Fibroblast of the conjunctiva (primary cell): ENCODE measurements at places on chromosomes 2 and 18.

DNA sequence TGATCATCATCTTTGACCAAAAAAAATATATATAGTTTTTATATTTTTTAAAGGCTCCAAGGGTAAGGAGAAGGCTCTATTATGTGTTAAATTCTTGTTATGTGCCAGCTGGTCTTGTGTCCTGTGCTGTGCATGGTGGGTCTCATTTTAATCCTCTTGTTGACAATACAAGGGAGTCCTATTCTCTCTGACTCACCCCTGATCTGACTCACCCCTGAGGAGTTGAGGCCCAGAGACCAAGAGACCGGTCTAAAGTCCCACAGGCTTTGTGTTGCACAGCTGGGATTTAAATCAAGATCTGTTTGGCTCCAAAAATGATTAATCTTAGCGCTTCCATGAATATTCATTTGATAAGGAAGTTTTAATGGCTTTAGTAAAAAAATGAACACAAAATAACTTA is 25.7 kb downstream of the MC2R start:
- DNase-seq: no peak

DNA sequence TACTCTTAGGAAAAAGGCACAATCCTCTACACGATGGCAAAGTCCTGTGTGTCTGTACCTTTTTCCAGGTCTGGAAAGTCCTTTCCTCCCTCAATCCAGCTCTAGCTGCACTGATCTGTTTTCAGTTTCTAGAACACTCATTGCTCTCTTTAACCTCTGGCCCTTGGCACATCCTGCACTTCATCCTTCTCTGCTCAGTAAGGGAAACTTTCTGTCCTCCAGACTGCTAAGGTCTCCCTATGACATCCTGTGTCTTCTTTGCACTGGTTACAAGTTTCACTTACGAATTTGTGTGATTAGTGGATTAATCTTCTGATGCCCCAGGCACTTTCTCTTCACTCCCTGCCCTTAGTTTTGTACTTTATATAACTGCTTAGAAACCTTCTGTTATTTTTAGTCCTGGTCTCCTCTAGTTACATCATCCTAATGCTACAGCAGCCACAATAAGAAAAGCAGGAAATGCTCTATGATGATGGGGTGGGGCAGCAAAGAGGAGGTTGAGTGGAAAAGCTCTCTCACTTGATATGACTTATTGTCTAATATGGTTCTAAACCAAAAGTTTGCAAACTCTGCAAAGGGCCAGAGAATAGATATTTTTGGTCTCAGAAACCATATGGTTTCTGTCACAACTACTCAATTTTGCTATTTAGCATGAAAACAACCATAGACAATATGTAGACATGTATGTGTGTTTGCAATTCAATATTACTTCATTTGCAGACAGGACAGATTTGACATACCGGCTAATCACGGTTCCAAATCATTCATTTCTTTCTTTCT is 568.2 kb downstream of the THSD7B start:
- DNase-seq: peak; percentile 20

DNA sequence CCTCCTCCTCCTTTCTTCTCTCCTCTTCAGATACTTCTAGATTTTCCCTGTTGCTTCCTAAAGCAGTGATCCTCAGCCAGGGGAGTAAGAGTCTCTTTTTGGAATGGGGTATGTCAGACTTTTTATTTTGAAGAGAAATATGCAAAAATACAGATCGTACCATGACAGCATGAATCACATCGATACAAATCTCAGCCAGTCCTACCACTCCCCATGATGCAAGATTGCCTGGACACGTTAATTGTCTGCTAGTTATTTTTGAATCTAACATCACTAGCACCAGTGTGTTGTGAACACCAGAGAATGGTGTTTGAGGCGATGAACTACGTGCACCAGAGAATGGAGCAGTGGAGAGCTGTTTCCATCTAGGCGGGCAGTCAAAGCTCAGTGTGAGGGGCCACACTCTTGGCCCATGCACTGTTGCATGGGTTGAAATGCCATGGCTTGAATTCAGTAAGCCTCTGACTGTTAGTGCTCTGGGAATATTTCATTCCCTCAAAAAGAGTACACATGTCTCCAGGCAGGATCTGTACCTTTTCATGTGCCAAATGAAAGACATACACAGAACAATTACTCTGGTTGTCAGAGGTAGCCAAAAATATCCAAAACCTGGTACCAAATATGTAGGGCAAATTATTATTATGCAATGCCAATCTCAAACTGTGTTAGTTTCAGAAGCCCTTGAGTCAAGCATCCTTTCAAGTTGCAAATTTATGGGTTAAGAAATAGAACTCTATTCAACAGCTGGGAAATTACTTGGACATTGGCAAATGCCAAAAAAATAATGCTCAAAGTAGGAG is 46.3 kb upstream of the RALBP1 start:
- DNase-seq: no peak

GRCh38 chr18:78757014-78757413 is 222.6 kb upstream of the SALL3 start:
- DNase-seq: no peak

- DNase-seq: no peak
Measured at GRCh38 chr2:212157012-212157411, 381.6 kb downstream of the ERBB4 start.

DNA sequence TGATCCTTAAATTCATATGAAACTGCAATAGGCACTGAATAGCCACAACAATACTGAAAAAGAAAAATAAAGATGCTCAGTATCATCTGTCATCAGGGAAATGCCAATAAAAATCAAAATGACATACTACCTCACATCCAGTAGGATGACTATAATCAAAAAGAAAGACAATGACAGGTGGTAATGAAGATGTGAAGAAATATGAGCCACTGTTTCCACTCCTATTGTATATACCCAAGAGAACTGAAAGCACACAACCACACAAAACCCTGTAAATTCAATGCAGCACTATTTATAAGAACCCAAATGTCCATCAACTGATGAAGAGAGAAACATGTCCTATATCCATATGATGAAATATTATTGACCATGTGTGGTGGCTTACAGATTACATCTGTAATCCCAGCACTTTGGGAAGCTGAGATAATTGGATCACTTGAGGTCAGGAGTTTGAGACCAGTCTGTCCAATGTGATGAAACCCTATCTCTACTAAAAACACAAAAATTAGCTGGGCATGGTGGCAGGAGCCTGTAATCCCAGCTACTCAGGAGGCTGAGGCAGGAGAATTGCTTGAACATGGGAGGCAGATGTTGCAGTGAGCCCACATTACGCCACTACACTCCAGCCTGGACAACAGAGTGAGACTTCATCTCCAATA is 39.9 kb downstream of the MAP3K2 start:
- DNase-seq: no peak

GRCh38 chr2:53994818-53995808 is 24.3 kb upstream of the PSME4 start:
- no peak for DNase-seq

GRCh38 chr2:240636563-240637115 is 11.4 kb downstream of the GPR35 start:
- no peak for DNase-seq

- DNase-seq: no peak
Measured at GRCh38 chr2:1448009-1448408, 34.7 kb downstream of the TPO start.

DNA sequence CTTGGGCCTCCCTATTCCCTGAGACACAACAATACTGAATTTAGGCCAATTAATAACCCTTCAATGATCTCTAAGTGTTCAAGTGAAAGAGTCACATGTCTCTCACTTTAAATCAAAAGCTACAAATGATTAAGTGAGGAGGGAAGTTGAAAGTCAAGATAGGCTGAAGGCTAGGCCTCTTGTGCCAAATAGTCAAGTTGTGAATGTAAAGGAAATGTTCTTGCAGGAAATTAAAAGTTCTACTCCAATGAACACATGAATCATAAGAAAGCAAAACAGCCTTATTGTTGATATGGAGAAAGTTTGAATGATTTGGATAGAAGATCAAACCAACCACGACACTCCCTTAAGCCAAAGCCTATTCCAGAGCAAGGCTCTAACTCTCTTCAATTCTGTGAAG is 286.9 kb downstream of the MEIS1 start:
- DNase-seq: no peak

DNA sequence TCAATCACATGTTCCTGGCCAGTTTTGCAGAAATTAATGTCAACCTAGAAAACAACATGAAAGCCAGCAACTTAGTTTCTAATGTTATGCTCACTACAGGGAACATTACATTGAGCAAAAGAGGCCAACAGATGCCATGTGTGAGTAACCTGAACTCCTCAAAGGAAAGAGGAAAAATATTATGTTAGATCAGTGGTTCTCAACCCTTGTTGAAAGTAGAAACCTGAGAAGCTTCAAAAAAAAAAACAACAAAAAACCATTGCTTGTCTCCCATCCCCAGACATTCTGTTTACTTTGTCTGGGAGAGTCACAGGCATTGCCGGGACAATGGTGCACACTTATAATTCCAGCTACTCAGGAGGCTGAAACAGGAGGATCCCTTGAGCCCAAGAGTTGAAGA is 57.7 kb downstream of the METTL4 start:
- DNase-seq: no peak

- DNase-seq: no peak
Measured at GRCh38 chr2:7672685-7673071, 755.5 kb downstream of the RNF144A start.

DNA sequence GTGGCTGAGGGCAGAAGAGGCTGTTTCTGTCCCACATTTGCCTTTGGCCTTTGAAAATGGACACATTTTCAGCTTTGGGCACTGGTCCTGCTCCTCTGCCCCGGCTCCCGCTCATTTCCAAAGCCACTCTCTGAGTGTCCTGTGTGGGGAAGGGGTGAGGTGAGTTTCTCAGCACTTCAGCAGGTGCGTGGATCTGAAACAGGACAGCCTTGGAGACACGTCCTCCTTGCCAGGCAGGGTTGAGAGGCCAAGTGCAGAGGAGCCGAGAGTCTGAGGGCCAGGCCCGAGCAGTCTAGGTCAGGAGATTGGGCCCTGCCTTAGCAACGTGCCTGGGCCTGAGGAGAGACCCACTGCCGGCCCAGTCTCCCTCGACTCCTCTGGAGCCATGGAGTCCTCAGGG is 21.9 kb upstream of the ALPI start:
- DNase-seq: no peak

- DNase-seq: no peak
Measured at GRCh38 chr2:105669384-105669891, 75.3 kb upstream of the NCK2 start.

- no peak for DNase-seq
Measured at GRCh38 chr2:170722301-170722700, 7.2 kb downstream of the SP5 start.

GRCh38 chr2:120206022-120206581 is 17.1 kb downstream of the TMEM185B start:
- DNase-seq: no peak

DNA sequence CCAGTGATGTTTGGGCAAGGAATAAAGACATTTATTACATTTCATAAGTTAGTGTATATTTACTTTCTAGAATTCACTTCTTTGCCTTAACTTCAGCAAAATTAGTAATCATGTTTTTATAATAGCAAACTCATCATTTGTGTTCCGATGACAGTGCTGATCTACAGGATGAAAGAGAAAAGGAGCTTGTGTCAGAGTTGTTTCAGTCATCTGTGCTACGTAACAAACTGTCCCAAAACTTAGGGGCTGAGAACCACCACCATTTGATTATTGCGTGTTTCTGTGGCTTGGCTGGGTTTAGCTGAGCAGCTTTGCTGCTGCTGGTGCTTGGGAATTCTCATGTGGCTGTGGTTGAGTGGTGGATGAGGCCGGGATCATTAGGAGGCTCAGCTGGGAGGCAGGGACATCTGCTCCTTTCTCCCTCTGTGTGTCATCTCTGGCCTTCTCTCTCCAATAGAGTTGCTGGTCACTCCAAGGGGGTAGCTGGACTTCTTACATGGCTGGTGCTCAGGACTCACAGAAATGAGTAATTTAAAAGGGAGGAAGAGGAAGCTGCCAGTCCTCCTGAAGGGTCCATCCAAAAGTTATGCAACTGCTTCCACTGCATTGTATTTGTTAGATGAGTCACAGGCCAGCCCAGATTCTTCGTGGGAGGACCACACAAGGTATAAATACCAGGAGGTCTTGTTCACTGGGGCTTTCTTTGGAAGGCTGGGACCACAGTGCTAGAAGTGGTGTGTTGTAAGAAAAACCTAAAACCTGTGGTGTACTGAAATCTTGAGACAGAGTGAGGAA is 43.4 kb upstream of the HAAO start:
- peak; percentile 88 for DNase-seq

GRCh38 chr2:32450851-32451250 is 94.0 kb downstream of the BIRC6 start:
- DNase-seq: no peak

- DNase-seq: no peak
Measured at GRCh38 chr2:176521878-176522670, 252.8 kb downstream of the MTX2 start.

DNA sequence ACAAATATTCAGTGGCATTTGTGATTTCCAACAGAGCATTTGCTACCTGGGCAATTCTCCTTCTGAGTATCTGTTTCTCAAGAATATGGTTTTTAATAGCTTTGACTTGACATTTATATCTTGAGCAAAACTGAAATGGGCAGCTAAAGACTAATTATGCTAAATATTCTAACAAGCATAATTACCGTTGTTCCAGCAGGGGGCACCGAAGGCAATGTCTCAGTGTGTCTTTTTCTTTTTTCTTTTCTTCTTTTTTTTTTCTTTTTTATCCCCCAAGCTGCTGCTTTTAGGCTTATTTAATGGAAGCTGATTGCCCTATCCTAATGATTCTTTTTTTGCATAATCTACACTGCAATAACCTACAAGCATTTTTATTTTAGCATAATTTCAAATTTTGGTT is 138.9 kb upstream of the NABP1 start:
- peak; percentile 28 for DNase-seq

DNA sequence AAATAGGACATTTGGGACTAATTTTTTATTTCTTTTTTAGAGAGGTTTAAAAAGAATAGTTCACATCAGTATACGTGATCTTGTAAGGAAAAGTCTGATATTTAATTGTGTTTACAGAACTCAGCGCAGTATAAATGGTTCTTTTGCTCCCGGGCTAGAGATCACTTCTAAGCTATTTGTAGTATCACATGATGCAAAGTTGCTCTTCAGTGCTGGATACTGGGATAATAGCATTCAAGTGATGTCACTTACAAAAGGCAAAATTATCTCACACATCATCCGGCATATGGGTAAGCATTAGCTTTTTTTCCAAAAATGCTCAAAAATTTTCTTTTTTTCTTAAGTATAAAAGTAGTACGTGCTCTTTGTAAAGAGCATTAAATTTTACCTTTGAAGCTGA is 37.4 kb upstream of the CYP20A1 start:
- DNase-seq: no peak

GRCh38 chr2:172205292-172205691 is 102.6 kb upstream of the DLX2 start:
- no peak for DNase-seq

- DNase-seq: no peak
Measured at GRCh38 chr2:235059161-235059560, 107.3 kb downstream of the SH3BP4 start.

DNA sequence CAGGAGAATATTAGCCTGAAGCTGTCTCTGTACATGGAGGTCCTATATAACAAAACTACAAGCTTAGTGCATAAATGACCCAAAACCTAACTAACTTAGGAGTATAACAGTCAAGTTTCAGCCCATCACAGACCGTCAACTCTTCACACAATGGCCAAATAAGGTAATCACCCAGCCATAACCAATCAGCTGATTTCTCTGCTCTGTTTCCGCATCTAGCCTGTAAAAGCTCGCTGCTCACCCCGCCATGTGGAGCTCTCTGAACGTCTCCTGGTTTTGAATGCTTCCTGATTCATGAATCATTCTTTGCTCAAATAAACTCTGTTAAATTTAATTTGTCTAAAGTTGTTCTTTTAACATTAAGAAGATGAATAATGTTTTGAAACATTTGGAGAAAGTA is 593.6 kb downstream of the TMX3 start:
- DNase-seq: peak; percentile 3

GRCh38 chr2:64698668-64699444 is 45.1 kb upstream of the SERTAD2 start:
- DNase-seq: peak; percentile 8

GRCh38 chr2:190762566-190762965 is 113.7 kb downstream of the NAB1 start:
- DNase-seq: no peak
